Thoracic aorta (tissue), 2 donors: ENCODE measurements at places on chromosomes 3 and 15. TPM values are rescaled to one million over a fixed set of nuclear protein-coding genes. Genes with fewer than 3 reads are reported as not detected.

Gene GCNT3
- not detected for total RNA-seq

- DNase-seq = no peak
These were observed 331.8 kb upstream of the TBL1XR1 start for GRCh38 chr3:177529071-177529550.

Gene SLC6A1
- total RNA-seq = 1.2 TPM

DNA sequence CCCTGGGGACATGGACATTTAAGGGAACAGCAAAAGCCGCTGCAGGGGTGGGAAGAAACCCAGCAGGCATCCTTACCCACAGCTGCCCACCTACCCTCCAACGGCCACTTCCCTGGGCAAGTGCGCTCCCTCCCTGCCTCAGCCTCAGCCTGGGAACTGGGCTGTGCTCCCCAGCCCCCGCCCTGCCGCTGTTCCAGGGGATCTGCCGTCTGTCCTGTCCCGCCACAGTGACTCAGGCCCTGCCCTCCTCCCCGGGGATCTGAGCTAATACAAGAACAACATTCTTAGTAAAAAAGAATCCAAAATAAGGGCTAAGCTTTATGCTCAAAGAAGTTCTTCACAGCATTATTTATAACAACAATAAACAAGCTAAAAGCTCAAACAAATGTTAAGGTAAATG is 7.4 kb upstream of the IQSEC1 start:
- DNase-seq = peak; percentile 74

DNA sequence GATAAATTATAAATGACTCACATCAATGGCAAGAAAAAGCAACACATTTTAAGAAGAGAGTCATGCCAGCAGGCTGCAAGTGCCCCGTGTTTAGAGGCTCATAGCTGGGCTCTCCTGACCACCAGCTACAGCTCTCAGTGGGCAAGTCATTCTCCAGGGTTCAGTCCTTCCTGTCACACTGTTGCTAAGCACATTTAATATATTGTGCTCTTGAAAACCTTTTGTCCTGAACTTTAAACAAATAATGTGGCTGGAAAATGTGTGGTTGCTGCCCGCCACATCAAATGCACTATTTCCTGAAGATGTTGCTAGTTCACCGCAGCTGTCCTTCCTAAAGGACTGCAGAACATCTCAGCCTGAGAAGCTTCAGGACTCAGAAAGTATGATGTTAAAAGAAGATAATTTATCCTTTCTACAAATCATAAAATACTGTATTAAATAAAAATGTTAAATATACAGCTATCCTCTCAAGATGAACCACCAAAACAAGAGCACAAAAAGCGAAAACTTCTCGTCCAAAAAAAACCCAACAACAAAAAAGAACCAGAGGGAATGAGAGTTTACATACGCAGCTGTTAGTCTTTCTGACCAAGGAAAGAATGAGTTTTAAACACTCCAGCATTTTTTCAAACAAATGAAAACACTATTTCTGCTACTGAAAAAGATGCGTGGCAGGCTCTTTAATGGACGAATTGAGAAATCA is 951 bp downstream of the TARS3 start:
- no peak for DNase-seq

DNA sequence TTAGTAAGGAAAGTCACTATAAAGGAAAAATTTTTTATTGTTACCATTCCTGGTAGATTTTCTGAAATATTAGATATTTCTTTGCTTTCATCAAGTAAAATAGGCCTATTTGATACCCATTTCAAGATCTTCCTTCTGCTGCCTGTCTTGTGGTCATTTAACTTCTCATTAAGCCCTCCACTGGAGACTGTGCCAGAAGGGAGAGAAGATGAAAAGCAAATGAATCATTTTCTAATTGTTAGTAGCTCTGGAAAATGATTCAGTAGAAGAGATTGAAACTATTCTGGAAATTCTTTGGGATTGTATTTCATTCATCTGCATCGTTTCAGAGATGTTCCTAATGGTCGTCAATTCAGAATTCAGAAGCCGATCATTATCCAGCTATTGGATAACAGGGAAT is 3.2 kb downstream of the KCTD6 start:
- no peak for DNase-seq

GRCh38 chr15:81955382-81956062 is 90.3 kb downstream of the MEX3B start:
- no peak for DNase-seq

- no peak for DNase-seq
These were observed 22.6 kb upstream of the RASGRP1 start for GRCh38 chr15:38587214-38587613.

Gene KIF15
- total RNA-seq = 0.42 TPM

Gene CYP1A2
- total RNA-seq = not detected

DNA sequence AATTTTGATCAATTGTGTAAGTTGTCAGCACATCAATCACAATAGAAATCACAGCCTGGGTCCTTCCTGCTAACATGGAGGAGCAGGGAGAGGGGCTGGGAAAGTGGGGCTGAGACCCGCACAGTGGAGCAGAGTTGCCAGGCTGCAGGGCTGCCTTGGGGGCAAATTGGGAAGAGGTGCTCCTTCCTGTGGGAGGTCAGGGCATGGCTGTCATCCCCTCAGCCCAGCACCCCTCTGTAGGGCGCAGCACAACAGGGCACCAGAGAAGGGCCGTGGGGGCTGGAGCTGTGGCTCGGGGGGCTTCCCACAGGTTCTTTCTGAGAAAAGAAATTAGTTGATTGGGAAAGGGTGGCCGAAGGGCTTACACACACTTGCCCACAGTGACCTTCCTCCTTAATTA is 126.3 kb downstream of the NSMCE3 start:
- no peak for DNase-seq

Gene SLC22A14
- total RNA-seq = not detected

DNA sequence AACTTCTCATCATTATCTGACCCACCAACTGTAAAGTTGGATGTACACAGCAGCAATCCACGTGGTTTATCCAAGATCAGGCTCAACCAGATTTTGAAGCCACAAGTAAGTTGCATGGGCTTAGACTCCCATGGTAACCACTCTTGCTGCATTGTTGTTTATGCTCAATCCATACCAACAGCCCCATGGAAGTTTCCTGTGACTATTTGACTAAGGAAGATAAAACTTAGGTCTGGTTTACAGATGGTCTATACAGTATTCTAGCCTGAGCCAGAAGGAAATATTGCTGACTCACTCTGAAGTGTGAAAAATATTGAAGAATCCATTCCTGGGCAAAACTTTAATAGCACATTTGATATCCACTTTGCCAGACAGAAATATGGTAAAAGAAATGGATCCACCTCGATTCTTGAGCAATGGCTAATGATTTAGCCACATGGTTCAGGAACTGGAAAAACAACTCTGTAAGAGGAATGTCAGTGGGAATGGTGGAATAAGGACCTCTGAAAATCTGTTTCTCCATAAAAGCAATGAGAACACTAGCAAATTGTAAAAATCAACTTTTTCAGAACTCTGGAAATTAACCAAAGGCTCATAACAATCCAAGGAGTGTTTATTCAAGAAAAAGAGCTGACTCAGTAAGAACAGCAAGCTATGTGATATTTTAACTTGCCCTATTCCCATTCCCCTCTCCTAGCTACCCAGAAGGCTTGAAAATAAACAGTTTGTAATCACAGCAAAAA is 162.9 kb upstream of the STT3B start:
- DNase-seq = no peak

GRCh38 chr3:62727981-62728380 is 147.2 kb downstream of the CADPS start:
- DNase-seq = no peak

DNA sequence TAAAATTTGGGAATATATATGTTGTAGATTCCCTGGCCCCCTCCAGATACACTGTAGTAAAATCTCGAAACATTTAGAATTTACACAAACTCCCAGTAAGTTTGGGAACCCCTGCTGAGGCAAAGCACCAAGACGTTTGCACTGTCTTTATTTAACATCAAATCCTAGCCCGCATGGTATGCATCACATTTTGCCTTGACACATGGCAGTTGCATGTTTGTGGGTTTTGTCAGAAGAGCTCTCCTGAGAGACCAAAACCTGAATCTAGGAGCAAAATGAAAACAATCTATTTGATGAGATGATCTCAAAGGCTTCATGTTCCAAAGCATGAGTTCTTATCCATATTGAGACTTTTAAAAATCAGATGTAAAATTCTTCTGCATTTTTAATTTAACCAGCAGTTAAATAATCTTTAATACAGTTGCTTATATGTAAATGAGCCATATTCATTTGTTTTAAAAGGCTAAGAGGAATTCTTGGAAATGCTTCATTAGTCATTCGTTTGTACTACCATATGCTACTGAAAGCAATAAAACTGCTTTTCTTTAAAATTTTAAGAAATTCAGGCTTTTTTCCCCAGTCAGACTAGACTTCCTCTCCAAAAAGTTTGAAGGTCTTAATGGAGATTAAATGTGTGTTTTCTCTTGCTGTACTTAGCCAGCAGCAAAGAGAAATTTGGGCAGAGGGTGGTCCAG is 105.2 kb upstream of the BOC start:
- no peak for DNase-seq

DNA sequence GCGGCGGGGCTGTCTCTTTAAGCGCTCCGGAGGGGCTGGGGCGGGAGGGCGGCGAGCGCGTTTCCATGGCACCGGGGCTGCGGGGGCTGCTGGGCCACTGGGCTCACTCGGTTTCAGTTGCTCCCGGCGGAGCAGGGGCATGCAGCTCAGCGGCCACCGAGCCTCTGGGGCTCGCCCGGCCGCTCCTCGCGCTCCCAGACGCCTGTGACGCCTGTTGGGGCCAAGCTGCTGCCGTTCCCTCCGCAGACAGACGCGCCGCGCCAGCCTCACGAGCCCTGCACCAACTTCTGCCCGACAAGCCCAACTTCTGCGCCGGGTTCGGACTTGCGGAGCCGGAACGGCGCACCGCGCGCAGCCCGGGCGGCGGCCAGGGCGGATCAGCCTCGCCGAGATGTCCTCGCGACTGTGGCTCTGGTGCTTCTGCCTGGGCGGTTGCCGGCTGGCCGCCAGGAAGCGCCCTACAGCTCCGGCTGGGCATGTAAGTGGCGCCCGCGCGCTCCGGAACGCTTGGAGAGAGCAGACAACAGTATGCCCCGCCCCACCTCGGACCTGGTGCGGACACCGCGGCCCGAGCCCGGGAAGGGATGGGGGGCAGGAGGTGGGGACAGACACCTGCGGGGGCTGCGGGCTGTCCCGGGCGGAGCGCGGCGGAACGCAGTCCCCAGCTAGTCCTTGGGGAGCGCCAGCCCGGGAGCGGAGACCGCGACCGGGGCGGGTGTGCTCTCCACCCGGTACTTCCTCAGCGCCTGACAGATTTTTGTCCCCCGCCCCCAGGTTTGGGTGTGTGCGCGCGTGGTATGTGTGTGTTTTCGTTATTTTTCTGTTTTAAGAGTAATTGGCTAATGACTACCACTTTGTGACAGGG is 154.1 kb upstream of the GOLIM4 start:
- no peak for DNase-seq

DNA sequence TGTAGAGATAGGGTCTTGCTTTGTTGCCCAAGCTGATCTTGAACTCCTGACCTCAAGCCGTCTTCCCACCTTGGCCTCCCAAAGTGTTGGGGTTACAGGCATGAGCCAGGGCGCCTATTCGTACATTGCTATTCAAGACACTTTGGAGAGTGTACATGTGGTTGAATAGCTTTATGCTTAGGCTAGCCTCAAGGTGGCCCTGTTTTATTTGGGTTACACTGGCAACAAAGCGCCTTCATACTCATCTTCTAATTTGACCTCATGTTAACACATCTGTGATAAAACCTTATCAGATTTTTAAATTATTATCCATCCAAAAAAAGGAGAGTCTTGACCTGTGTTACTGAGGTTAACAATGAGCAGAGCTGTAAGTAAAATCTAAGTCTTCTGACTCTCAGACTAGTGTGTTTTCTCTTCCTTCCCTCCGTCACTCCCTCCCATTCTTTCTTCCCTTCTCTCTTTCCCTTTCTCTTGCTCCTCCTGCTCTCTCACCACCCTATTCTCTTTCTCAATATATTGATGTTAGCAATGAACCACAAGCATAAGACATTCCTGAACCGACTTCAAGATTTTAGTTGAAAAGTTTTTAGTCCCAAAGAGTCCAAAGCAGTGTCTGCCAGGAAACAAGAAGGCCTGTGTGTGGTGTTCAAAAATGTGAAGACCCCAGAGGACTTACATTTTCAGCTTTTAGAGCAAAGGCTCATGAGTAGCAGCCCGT is 603.7 kb upstream of the CFAP20DC start:
- DNase-seq = no peak

DNA sequence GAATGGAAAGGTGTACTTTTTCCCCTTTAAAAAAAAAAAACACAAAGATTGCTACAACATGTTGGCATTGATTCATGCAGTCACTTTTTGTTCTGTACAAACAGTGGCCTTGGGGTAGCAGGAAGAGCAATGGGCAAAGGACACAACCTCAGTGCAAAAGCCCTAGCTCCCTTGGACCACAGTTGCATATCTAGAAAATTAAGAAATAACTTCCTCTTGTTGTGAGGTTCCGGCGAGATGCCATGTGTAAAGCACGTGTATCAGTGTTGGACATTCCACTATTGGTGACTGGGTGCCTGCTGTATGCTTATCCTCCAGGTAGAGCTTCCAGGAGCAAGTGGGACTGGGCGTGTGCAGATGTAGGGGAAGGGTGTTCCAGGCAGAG is 164.5 kb downstream of the THSD4 start:
- no peak for DNase-seq

Gene VEPH1
- total RNA-seq = 0.21 TPM

GRCh38 chr3:98788651-98789050 is 25.5 kb downstream of the ST3GAL6 start:
- DNase-seq = no peak

DNA sequence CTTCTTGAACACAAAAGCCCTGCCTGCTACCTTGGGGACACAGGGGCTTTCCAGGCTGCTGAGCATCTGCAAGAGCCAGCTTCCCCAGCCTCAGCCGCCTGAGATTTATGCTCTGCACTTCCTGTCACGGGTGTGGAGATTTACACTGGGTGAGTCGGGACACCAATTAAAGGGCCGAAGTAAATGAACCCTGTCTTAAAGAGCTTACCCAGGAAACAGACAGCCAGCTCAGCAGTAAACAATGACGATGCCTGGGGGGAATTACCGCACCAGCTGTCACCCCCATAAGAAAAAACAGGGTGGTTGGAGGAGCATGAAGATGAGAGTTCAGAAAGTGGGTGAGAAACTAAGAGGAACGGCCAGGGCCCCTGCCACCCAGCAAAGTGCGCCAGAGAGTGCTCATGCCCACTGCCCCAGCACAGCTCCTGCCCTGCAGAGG is 37.5 kb upstream of the IQSEC1 start:
- no peak for DNase-seq

- no peak for DNase-seq
These were observed 129.1 kb upstream of the TGFBR2 start for GRCh38 chr3:30477149-30477921.

DNA sequence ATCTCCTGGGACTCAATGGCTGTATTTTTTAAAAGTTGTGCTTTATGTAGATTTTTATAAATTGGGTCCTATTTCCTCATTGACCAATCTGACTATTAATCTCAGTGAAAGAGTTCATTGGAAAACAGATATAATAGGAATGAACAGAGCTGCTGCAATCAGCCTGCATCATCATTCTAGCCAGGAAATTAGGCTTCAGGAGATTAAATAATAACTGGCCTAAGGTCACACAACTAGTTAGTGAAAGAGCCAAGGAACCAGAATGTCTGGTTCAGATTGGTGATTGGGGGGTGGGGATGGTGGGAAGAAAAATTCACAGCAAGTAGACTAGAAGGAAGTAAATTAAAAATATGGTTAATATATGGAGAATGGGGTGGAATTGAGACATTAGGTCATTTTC is 180.9 kb upstream of the ROPN1 start:
- no peak for DNase-seq
